NCI-H2081 (cell line): ENCODE measurements at places on chromosomes 1 and 21.
A peak's percentile ranks its signal among the peaks of the same experiment; 100 is the strongest.

DNA sequence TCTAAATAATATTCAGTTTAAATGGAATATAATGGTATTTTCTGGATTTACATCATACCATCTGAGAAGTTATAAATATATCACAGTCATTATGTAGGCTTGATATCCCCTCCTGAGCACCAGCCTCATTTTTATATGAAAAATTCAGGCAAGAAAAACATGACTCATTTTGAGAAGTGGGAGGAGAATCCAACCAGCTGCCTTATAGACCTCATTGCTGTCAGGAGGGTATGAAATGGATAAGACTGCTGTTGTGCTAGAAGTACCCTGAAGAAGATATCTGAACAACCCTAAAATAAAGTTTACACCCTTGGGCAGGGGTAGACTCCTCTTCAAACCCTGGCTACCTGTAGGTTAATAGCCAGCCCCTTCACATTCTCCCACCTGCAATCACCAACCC lies 8.8 kb downstream of the GIPC2 start:
- no peak for DNase-seq

GRCh38 chr1:62706985-62707743 lies 19.0 kb upstream of the DOCK7 start:
- DNase-seq = no peak

GRCh38 chr1:67748630-67749029 lies 63.6 kb downstream of the GADD45A start:
- DNase-seq = no peak

GRCh38 chr1:56821462-56821797 lies 2.2 kb upstream of the FYB2 start:
- DNase-seq = no peak

DNA sequence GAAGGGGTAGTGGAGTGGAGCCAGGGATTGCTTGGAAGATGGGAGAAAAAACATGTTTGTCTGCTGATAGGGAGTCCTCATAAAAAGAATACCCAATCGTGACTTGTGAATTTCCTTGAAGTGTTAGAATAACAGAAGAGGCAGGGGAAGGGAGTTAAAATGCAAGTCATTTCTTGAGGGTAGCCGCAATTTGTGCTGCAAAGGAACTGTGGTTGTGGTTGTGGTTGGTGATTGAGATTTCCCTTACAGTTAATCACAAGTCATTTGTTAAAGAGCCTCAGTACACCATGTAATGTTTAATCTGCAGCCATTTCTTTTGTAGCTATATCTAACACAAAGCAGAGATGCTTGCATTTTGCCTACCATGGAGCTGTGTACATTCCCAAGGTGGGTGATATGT lies 38.5 kb upstream of the EGLN1 start:
- no peak for DNase-seq

DNA sequence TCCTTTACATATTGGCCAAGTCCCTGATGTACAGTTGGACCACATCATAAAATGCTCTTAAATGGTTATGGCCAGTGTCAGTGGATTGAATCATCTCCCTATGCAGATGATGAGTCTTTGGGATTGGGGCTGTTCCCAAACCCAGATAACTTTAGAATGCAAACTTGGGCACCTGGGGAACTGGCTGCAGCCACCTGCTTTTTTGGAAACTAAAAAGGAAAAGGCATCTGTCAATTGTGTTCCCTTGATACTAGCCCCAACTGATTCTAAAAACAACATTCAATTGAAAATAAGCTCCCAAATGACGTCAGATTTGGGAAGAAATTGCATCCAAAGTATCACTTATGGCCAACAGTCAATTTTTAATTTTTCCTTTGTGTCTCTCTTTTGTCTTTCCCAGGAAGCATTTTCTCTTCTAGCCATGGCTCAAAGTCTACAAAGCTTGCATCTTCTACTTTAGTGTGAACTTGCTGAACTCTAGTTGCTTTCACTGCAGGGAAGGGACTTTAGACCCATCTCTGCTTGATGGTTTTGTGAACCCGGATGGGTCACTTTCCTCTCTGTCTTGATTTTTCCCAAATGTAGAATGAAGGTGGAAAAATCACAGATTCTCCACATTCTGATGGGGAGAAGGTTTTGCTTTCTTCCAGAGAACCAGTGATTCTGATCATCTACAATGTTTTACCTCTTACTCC lies 402.3 kb upstream of the USP24 start:
- DNase-seq = no peak

GRCh38 chr1:94949681-94950661 lies 23.1 kb upstream of the CNN3 start:
- peak; percentile 79 for DNase-seq
